Cerebellar cortex (tissue), 1 donor: ENCODE measurements at places on chromosomes 1 and 21.
A peak's percentile ranks its signal among the peaks of the same experiment; 100 is the strongest.

- peak; percentile 75 for DNase-seq
Observed at GRCh38 chr1:10980094-10980577, 32.3 kb upstream of the TARDBP start.

DNA sequence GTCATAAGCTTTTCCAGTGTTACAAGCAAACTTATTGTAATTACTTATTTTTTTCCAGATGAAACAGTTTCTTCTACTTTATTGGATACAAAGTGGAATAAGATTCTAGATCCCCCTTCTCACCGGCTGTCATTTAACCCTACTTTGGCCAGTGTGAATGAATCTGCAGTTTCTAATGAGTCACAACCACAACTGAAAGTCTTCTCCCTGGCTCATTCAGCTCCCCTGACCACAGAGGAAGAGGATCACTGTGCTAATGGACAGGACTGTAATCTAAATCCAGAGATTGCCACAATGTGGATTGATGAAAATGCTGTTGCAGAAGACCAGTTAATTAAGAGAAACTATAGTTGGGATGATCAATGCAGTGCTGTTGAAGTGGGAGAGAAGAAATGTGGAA is 95.5 kb downstream of the ZFYVE9 start:
- no peak for DNase-seq

DNA sequence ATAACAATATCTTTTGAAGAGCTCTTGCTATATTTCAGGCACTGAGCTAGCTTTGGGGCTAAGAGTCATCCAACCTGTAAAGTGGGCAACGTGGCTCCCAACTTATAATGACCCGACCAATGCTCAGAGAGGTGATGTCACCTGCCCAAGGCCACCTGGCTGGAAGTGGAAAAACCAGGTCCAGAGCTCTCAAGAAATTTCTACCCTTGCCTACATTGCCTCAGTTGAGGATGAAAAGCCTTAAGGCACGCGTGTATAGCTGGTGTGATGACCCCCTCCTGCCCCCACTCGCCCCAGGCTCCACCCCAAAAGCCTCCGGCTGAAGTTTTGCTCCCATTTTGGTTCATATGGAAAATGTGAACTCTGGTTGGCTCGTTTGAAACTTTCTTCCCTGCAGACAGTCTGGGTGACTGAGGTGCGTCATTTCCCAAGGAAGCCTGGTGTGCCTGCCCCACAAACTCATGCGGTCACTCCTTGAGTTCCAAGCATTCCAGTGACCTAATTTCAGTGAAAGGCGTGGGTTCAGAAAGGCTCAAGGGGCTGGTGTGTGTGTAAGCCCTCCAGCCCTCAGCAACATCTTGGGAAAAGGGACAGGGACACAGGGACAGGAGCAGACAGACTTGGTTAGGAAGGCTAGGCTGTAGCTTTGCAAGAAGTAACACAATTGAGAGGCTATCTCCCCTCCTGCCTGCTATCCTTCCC is 20.5 kb downstream of the HTR1D start:
- no peak for DNase-seq

- DNase-seq, result no peak
Observed at GRCh38 chr1:153344718-153345025, 4.0 kb downstream of the PGLYRP4 start.

- DNase-seq, result no peak
Observed at GRCh38 chr1:17545356-17545755, 5.9 kb downstream of the ARHGEF10L start.

GRCh38 chr1:157399984-157400382 is 152.3 kb downstream of the FCRL5 start:
- no peak for DNase-seq

DNA sequence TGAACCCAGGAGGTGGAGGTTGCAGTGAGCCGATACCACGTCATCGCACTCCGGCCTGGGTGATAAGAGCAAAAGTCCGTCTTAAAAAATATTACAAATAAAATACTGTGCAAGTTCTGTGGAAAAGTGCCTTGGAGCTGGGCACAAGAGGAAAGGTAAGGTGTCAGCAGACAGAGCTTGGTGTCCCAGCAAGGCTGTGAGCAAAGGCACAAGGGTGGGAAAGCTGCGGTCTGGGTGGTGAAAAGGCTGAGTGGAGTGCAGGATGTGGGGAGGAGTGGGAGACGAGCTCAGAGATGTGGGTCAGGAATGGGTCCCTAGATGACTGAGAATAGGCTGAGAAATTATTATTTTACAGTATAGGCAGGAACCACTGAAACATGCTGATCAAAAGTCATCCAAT is 150.6 kb downstream of the RHOU start:
- DNase-seq, result no peak

DNA sequence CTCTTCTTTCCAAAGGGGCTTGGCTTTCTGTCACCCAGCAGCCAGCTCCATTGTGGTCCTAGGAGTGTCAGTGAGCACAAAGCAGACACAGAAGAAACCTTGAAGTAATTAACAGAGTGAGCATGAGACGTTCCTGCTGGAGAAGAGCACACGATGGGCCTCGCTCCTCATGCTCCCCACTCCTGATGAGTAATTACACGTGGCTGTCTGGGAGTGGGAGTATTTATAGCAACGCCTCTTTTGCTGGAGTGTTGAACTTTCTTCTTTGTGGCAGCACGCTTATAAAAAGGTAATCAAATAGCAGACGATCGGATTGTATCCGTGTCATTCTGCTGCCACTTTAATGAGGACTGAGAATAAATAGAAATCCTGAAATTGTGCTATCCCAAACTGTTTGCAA is 185.8 kb downstream of the CAMTA1 start:
- no peak for DNase-seq

GRCh38 chr1:56578138-56578962 is 1.0 kb downstream of the PLPP3 start:
- peak; percentile 24 for DNase-seq

GRCh38 chr1:53951697-53952096 is 5.5 kb downstream of the LRRC42 start:
- DNase-seq, result no peak

GRCh38 chr1:197787056-197787455 is 11.8 kb upstream of the DENND1B start:
- DNase-seq, result no peak

- DNase-seq, result no peak
Observed at GRCh38 chr1:54439550-54440223, 33.5 kb upstream of the SSBP3 start.

GRCh38 chr1:93346421-93346993 is 800 bp downstream of the DR1 start:
- peak; percentile 52 for DNase-seq

- no peak for DNase-seq
Observed at GRCh38 chr1:100361511-100362089, 9.3 kb downstream of the CDC14A start.

DNA sequence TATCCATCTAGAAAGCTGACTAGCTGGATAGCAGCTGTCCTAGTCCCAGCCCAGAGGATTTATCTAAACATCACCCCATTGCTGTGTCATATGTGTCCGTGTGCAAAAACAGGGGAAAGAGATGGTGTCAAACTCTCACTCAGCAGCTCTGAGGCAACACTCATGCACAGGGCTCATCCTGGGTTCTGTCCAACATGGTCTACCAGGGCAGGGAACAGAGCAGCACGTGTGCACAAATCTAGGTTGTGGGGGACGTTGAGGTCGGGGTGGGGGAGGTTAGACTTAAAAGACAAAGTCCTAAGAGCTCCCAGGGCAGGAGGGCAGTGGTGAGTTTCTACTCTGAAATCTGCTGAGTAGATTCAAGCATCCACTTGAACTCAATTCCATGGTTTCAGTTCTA is 16.2 kb downstream of the PI4KB start:
- DNase-seq, result no peak
